Stimulated activated CD8-positive, alpha-beta memory T cell treated with anti-CD3 and anti-CD28 coated beads, Interleukin-2, amount 100 ng/mL, for 48 hours (primary cell): ENCODE measurements at places on chromosomes 11 and 22.

DNA sequence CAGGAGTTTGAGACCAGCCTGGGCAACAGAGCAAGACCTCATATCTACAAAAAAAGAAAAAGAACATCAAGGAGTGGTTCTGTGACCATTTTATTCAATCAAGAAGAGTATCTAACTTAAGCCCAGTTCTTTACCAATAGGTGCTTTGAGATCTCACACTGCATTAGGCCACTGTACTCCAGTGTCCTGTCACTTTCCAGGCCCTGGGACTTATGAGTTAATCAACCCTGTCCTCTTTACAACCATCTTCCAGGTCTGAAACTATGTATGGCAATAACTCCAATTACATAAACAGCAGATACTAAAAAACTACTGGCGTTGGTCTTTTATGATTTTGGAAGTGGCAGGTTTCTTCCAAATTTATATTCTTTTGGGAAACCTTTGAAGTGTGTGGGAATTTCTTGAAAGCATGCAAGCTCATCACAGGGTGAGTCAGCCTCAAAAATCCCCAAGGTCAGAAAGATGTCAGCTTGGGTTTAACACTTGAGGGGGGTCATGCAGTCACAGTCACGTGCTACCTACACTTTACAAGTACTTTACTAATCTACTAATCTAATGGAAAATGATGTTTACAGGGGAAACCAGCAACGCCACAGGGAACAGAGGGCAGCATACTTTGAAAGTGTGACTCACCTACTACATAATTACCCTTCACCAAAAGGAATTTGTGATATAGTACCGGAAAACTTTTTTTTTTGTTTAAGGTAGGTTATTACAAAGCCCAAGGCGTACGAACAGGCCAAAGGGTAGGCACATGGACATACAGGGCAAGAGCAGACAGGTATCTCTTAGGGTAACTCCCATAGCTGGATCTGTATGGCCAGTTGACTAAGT lies 15.6 kb downstream of the PISD start:
- DNase-seq, result no peak

DNA sequence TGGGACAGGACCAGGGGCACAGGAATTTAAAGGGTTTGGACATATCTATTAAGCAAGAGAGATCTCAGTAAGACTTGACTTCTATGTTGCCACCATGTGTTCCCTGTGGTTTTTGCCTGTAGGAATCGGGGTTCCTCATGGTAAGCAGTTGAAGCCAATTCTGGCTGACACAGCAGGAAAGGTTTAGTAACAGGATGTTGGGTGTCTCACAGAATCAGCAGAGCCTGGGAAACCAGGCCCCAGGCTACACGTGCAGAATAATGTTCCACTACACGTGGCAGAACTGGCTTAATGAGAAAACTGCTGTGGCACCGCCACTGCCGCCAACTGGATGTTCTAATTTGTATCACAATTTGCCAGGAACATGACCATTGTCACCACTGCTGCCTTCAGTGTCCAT lies 264.6 kb upstream of the PLET1 start:
- no peak for DNase-seq

- DNase-seq, result no peak
Measured at GRCh38 chr11:69353696-69354544, 60.0 kb downstream of the MYEOV start.

DNA sequence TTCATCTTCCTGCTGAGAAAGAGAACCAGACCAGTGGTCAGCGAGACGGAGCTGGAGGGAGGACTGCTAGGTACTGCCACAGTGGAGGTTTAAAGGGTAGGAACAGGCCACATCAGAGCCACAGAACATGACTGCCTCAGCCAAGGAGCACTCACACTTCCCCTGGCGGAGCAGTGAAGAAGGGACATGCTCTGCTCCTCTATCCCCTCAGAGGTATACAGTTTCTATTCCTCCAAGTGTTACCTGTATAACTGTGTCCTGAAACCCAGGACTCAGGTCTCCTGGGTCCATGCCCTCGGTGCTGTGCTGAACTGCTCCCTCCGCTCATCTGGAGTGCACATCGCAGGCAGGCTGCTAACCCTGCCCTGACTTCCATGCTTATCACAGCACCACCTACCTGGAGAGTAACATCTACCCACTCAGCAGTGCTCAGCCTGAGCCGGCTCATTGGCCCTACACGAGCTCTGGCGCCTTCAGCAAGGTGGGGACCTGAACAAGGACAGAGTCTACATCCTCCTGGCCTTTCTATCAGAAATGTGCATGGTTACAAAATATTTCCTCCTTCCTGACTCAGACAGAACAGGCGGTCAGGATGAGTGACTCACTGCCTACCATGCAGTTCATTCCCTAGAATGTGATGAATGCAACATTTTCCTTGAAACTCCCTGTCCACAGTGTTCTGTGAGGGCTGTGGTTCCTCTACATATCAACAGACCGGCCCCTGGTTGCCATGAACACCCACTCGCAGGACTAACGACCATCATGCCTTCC lies 52.9 kb downstream of the C11orf58 start:
- no peak for DNase-seq

GRCh38 chr22:37148031-37148651 lies 1.6 kb downstream of the IL2RB start:
- no peak for DNase-seq

DNA sequence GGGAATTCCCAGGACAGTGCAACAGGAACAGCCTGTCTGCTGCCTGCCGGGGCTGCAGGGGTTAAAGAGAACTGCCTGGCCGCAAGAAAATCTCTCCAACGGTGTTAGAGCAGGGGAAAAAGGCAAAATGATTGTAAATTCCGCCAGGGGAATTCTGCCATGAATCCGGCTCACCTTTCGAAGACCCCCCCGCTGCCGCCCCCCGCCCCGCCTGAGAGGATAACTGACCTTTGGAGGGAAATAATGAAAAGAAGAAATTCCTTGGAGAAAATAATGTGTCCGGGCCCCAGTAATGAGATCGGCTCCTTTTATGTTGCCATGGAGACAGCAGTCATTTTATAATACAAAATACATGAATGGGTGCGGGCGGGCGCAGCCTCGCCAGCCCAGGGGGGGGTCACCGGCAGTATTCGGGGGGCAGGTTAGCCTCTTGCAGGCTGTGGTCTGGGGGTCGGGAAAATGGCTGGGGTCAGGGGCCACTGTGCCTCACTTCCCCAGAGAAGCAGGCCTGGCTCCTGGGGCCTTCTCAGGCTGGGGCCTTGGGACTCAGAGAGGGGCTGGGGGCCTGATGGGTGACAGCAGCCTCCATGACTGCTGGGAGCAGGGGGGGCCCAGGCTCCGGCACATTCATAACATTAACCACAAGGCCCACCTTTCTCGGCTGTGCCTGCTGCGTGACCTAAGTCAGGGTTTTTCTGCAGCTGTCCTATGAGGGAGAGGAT lies 228.1 kb downstream of the MN1 start:
- DNase-seq, result no peak

- no peak for DNase-seq
Measured at GRCh38 chr11:73968356-73968966, 14.2 kb downstream of the UCP2 start.

DNA sequence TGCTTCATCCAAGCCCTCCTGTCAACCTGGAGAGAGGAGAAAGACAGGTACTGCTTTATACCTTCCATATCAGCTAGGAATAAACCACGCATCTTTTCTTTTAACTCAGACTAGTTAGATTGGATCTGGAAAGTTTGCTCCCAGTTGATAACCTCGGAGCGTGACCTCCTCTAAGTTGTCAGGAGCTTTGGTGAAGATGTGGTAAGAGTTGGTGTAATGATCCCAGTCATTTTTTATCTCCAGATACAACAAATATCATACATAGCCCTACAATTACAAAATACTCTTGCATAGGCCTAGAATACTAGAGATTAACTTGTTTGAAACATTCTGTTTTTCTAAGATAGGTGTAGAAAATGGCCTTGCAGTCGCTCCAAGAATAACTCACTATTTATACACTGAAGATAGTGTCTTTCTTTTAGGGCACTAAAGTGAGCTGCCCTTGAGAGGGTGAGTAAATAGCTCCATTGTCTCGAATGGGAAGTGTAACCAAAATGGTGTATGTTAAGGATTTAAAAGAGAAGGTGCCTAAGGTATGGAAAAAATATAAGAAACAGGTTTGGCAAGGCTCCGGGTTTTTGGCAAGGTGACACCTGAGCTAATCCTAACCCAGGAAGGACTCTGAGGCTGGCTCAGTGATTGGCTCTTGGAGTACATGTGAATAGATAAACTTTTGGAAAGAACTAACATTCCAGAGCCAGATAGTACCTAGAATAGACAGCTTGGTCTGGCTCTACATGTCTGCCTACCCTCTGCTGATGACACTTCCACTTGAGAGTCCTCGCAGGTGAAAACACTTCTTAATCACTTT lies 59.4 kb downstream of the GLYATL1 start:
- DNase-seq, result no peak

- DNase-seq, result no peak
Measured at GRCh38 chr11:128687321-128687720, 6.6 kb upstream of the FLI1 start.

- DNase-seq, result no peak
Measured at GRCh38 chr11:33772870-33773269, 1.4 kb downstream of the FBXO3 start.

- no peak for DNase-seq
Measured at GRCh38 chr11:45470151-45470793, 184.1 kb upstream of the SYT13 start.
